ENCODE measurements at places on chromosomes 6 and 20.
A peak's percentile ranks its signal among the peaks of the same experiment; 100 is the strongest.

- peak; percentile 37 for DNase-seq
These were observed 528 bp downstream of the NUDT3 start for GRCh38 chr6:34391786-34392496.

DNA sequence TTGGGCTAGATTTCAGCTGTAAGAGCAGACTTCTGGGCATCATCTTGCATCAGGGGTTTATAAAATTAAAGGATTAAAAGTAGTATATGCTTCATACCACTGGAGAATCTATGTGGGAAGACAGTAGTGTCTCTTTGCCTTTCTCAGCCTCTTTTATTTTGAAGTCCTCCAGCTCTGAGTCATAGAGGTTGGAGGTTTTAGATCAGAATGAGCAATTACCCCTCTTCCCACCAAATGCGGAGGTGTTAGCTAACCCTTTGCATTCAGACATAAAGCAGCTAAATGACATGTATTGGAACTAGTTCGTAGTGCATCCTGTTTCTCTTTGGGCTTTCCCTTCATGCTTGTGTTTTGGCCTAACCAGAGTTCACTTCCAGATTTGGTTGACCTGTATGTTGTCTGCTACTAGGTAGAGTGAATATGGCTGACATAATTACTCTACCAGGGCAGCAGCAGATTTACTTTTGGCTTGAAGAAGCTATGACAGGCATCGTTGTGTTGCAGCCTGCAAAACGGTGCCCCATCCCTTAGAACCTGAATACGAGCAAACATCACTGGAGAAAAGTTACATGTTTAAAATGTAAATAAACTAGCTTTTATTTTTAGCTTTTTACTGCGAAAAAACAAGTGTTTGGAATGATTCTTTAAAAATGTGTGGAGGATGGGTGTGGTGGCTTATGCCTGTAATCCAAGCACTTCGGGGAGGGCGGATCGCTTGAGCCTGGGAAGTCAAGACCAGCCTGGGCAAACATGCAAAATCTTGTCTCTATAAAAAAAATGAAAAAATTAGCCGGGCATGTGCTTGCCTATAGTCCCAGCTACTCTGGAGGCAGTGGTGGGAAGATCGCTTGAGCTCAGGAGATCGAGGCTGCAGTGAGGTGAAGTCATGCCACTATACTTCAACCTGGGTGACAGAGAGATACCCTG is 82.2 kb downstream of the MYO6 start:
- no peak for DNase-seq

- no peak for DNase-seq
These were observed 5.2 kb downstream of the SYTL3 start for GRCh38 chr6:158654960-158655489.

GRCh38 chr6:4894049-4894448 is 109.8 kb downstream of the RPP40 start:
- DNase-seq = no peak

GRCh38 chr6:140809694-140810101 is 1323.0 kb upstream of the GJE1 start:
- no peak for DNase-seq

DNA sequence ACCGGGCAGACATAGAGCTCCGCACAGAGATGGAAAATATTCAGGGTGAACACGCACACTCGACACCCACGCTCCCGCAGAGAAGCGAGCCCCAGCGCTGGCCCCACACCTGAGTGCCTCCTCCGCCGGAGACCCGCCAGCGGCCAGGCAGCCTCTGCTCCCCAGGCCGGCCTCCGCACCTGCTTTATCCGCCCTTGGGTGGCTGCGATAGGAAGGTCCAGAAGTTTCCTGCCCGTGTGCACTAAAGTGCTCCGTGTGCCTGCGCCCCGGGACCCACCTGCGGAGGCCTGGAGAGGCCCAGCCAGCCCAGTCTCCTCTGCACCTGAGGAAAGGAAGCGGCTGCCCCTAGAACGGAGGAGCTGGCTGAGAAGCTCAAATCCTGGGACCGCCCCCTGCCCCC is 10.8 kb upstream of the FOXC1 start:
- DNase-seq = no peak

- no peak for DNase-seq
These were observed 39.5 kb upstream of the TFAP2C start for GRCh38 chr20:56589633-56590032.

GRCh38 chr20:31712564-31713311 is 9.9 kb downstream of the BCL2L1 start:
- no peak for DNase-seq

- no peak for DNase-seq
These were observed 12.6 kb downstream of the KCNK17 start for GRCh38 chr6:39301606-39302005.

- no peak for DNase-seq
These were observed 57.1 kb upstream of the CEP162 start for GRCh38 chr6:84284428-84285049.

DNA sequence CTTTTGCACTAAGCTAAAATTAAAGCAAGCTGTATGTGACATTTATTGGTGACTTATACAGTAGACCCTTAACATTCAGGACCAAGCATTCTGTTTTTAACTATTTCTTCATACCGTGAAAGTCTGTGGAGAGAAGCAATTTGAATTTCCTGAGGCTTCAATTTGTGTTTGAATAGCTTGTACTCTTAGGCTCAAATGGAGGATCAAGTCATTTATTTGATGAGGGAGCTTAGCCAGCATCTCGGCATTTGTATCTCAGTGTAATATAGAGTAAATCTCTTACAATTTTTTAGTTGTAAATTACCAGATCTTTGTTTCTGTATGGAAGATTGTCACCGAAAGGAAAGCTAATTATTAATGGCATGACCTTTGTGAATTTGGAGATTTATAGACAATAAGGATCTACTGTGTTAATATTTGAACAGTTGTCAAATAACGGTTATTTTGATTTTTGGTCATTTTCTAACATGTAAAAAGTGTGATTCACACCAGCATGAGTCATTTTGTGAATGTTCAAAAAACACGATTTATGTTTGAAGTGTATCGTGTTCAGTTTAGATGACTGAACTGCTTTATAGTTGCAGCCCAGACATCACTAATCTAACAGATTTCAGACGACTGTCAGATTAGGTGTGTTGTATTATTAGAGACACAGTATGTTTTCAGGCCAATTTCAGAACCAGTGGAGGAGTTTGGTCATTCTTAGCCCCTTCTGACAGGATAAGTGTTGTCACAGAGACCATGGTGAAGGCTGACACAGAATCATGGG is 332.9 kb downstream of the CDKAL1 start:
- no peak for DNase-seq

DNA sequence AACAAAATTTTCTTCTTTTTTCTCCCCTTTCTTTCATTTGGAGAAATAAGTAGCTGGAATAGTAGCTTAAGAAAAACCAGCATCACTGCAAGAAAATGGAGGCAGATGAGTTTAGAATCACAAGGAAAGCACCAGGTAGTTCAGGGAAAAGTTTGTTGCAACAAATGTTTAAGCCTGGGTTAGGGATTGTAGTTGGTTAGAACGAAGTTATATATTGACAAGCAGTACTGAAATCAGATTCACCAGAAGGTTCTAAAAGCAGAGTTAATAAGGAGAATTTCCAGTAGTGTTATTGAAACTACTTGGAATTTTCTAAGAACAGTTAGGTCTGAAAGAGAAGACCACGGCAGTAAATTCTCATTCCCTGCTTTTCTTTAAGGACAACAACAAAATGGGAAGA is 70.2 kb downstream of the BMP2 start:
- no peak for DNase-seq

- DNase-seq = no peak
These were observed 59.2 kb upstream of the PRSS16 start for GRCh38 chr6:27188061-27188884.

- no peak for DNase-seq
These were observed 77.8 kb downstream of the NINL start for GRCh38 chr20:25507385-25508082.

GRCh38 chr6:116395647-116396046 is 24.9 kb downstream of the DSE start:
- no peak for DNase-seq

GRCh38 chr20:23501926-23502325 is 11.0 kb downstream of the CST8 start:
- no peak for DNase-seq

- DNase-seq = no peak
These were observed 1.5 kb upstream of the PHIP start for GRCh38 chr6:79079561-79080041.

- no peak for DNase-seq
These were observed 58.3 kb downstream of the TNFRSF21 start for GRCh38 chr6:47251396-47251795.

DNA sequence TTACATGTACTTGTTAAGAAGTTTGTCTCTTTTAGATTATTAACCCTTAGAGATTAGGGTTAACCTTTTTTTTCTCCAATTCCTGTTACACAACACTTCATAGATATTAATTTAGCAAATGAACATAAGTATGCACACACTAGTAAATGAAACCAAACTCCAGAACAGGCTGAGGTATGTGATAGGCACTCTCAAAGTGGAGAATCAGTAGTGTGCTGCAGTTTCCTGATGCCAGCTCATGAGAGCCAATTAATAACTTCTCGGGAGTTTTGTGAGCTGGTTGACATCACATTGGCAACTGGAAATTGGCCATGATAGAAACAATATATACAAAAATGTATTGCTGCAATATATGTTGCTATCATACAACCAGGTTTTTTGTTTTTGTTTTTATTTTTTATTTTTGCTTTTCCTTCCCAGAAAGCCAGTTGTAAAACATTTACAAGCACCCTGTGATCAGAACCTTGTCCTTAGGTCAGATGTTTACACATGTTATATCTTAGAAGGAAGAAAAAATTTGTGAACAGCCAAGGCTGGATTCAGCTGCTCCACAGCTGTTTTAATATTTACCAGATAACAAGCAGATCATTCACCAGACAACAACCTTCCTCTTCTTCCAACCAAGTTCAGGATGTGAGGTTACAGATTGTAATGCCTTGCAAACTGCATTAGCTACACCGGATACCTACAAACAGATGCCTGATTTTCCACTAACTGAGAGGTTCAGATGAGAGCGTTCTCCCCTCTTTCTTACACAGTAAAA is 42.4 kb upstream of the ECHDC1 start:
- no peak for DNase-seq

GRCh38 chr6:13492357-13492756 is 5.0 kb upstream of the GFOD1 start:
- DNase-seq = no peak

DNA sequence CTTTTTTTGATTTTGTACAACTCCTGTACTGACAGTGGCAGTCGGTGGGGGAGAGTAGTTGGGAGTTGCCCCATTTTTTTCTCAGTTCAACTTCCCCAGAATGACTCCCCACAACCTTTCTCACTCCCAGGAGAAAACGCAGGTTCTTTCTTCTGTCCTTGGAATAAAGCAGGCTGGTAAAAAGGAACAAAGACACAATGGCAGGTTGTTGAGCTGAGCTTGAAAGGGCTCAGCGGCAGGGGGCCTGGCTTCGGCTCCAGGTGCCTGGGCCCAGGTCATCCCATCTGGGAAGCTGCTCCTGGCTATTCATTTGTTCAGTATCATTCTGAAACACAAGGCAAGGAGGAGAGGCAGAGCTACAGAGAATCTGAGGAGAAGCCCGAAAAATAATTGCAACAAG is 46.2 kb downstream of the PROKR2 start:
- no peak for DNase-seq

DNA sequence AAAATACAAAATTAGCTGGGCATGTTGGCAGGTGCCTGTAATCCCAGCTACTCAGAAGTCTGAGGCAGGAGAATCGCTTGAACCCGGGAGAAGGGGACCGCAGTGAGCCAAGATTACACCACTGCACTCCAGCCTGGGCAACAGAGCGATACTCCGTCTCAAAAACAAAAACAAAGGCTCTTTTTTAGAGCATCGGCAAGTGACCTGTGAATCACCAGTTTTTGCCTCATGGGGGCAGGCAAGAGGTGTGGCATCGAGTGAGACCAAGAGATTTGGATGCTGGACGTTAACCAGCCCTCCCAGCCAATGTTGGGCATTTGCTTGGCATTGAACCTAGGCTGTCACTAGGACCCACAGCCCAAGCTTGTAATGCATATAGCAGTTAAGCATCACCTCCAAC is 14.6 kb upstream of the CDK5RAP1 start:
- DNase-seq = no peak

GRCh38 chr6:157137501-157137900 is 185.8 kb downstream of the TMEM242 start:
- DNase-seq = no peak

DNA sequence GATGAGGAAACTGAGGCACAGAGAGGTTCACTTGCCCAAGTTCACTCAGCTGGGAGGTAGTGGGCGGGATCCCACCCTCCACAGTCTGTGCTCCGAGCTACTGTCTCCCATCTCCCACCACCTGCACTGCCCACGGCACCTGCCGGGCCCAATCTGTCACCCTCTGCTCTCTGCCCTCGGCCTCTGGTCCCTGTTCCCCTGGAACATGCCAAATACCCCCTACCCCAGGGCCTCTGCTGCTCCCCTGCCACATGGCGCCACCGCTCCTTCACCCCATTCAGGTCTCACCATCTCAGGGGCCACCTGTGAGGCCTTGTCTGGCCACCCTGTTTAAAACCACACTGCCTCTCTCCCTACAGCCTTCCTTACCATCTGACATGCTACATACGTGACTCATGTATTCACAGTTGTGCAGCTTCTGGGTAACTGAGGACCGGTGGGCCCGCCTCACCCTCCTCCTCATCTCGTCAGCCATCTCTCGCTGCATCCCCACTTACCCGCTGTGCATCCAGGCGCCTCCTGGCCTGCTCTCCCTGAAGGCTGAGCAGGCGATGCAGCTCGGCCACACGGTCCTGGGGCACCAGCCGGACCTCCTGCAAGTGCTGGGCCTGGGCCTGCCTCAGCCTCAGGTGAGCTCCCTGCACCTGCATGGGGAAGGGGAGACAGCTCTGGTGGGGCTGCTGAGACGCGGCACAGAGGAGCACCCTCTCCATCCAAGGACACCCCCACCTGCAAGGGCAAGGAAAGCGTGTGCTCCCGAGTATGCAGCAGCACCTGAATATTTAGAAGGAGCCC is 50.6 kb downstream of the GINS1 start:
- DNase-seq = no peak

DNA sequence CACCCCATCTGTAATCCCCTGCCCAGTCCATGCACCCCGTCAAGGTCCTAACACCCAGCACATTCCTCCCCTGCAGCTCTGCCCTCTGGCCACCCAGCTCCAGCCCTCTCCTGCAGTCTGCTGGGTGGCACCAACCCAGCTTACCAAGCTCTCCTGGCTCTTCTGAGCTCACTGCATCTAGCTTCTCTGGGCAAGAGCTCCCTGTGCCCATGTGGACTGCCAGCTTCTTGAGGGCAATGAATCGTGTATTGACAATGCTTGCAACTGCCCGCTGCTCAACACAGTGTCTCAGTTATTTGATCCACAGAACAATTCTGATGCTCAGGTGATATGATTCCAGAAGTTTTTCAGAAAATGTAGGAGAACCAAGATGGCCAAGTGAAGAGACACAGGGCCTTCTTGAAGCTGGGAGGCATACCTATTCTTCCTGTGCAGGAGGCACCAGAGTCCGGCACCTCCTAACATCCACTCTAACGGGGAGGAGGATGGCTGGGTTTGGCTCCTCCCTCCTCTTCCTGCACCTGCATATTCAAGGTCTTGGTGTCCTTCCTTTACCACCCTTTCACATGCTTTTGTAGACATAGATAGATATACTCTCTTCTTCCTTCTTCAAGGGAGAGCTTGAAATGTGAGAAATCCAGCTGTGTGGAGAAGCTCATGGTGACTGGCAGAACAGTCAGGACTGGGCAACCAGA is 85.6 kb downstream of the TRERF1 start:
- no peak for DNase-seq
